Activated CD4-positive, alpha-beta memory T cell treated with anti-CD3 and anti-CD28 coated beads, Interleukin-2, amount 10 ng/mL, durations not matched to agents 7 days and 5 days (primary cell): ENCODE measurements at places on chromosomes 12 and 14. TPM values are rescaled to one million over a fixed set of nuclear protein-coding genes. Genes with fewer than 3 reads are reported as not detected.
A peak's percentile ranks its signal among the peaks of the same experiment; 100 is the strongest.

GRCh38 chr14:77302926-77303325, 17.8 kb downstream of the POMT2 start:
- peak; percentile 61 for DNase-seq

DNA sequence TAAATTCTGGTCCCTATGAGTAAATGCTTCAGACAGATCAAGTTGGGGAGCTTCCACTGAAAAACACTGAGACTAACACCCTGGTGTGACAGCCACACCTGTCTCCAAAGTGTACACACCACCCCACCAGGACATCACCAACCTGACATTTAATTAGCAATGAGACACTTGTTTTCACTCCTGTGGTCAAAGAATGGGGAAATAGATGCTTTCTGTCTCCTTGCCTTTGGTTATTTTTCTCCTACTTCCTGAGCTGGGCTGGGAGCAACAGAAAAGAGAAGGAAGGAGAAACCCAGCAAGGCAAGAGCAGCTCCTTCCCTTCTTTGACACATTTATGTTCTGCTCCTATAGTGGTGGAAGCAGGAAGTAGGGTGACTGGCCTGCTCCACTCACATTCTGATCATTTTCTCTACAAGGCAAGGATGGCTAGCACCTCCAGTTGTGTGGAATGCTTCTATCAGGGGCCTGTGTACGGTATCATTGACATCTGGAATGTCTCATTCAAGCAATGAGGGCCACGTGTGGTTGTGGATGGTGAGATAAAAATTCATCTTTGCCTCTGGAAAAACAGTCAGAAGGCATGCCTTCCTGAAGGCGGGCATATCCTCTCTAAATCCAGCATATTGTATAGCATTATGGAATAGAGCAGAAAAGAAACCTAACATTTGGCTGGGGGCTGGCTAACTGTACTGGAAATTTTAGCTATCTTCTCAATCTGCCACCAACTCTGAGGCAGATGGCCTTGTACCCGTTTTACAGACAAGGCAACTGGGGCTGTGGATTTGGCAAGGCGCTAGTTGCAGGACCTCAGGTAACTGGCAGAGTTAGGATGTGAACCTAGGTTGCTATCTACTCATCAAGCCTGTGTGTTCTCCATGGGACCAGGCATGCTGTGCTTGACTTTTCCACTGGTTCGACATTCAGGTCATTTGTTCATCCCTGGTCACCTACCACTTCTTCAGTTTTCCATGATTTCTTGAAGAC, 24.8 kb upstream of the LGALS3 start:
- DNase-seq, result no peak

DNA sequence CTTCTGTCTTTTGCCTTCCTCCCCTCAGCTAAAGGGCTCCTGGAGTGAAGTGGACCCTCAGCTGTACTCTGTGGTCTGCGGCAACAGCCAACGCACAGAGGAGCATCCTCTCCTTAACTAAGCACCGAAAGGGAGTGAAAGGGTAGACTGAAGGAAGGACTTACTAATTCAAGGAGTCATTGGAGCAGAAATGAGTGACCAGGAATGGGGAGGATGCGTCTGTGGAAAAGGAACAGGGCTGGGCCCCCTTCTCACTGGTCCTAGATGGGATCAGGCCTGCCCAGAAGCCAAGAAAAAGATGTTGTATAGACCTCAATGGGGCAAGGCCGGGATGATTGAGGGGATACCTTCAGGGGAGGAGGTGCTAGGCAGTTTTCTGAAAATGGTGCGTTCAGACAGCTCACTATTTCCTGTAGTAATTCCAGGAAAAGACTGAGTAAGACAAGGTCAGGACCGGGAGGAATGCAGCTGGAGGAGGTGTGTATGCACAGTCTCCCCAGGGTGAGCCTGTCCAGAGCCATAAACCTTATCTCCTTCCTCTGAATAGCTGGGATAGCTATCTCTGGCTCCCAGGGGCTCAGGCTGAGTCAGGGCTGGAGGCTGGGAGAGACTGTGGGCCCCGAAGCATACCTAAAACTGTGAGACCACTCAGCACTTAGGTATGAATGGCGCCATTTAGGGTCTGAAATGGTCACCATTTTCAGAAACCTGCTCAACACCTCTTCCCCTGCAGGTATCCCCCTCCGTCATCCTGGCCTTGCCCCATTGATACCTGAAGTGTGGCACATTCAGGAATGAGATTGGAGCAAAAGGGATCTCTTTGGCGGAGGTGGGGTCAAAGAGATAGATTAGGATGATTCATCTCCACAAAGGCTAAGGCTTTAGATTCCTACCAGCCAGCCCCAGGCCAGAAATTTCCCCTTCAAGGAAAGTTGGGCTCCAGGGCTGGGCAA, 20.2 kb upstream of the KRT8 start:
- no peak for DNase-seq

- DNase-seq, result peak; percentile 66
Observed at GRCh38 chr12:132178801-132179401, 34.6 kb downstream of the NOC4L start.

- no peak for DNase-seq
Observed at GRCh38 chr14:32602699-32603098, 273.6 kb downstream of the AKAP6 start.

DNA sequence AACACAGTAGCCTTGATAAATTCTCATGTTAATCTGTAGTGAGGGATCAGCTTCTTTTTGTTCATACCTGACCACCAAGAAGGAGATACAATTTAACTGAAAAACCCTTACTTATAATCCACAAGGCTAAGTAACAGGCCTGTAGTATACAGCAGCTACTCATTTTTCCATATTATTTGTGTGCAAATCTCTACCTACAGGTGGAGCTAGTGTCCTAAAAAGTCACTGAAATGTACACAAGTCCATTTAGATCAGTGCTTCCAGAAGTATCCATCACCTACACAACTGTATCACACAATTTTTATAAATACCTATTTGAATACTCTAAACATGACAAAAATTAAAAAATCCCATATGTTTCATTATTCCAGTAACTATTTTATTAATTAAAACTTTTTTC, 173.2 kb downstream of the SLC35F4 start:
- DNase-seq, result no peak

DNA sequence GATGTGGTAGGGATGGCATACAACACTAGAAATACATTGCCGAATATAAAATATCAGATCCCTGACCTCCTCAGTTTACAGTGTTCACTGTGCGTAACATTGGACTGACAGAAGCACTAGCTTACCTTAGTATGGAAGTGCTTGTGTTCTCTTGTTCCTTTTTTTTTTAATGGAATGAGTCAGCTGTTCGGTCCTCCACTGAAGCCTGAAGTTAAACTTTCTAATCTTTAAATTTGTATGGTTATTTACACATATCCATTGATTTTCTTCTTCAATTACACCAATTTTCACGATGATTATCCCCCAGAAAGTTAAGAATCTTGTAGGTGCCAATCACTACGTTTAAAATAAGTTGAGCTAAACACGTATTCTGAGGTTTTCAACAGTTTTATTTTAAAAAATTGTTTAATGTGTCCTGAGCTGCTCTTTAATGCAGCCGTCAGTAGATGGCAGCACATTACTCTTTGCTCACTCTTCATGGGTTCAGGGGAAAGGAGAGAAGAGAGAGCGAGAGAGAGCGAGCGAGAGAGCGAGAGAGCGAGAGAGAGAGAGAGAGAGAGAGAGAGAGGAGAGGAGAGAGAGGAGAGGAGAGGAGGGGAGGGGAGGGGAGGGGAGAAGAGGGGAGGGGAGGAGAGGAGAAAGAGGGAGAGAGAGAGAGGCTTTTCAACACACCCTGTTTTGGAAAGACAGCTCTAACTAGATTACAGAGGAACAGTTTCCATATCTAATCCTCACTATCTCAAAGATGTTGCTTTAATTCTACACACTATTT, 134.7 kb upstream of the SCAF11 start:
- peak; percentile 59 for DNase-seq

- DNase-seq, result peak; percentile 48
Observed at GRCh38 chr14:22900081-22900799, 17.2 kb downstream of the REM2 start.

GRCh38 chr12:39846971-39847650, 227.5 kb upstream of the ABCD2 start:
- DNase-seq, result no peak

The RIMBP2 gene
- total RNA-seq, result not detected

The PDZRN4 gene
- not detected for total RNA-seq

The ADAM21 gene
- not detected for total RNA-seq

The KRT71 gene
- total RNA-seq, result not detected

The TAS2R8 gene
- total RNA-seq, result not detected

The AQP2 gene
- not detected for total RNA-seq
